ENCODE measurements at places on chromosomes 5 and 9.

DNA sequence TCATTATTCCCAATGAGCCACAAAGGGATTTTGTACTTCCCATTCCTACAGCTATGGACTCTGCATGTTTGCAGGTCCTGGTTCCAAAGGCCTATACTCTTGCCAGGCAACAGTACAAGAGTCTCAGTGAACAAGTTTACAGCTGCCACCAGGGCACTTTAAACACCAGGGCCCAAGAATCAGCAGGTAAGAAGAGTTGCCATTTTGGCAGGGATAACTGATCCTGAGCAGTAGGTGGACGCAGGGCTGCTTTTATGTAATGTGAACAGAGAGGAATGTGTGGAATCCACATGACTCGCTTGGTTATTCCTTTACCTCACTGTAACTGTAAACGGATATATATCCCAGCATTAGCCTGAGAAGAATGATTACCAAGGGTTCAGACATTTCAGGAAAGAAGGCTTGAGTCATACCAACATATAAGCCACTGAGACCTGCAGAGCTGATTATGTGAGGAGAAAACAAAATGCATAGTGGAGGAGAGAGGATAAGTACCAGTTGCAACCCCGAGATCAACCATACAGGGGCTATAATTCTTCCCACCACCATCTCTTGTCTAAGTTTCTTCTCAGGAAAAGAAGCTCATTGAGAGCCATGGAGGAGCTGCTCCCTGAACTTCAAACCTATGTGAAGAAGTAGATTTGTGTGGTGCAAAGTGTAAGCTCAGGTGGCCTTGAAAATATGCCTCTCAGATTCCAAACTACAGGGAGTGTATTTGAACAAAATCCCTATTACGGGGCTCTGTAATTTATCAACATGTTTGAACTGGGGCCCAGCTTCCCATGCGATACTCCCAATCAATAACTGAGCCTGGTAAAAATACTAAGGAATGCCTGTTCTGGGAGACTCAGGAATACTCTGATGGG, 24.6 kb downstream of the RAPGEF6 start:
- no peak for DNase-seq

DNA sequence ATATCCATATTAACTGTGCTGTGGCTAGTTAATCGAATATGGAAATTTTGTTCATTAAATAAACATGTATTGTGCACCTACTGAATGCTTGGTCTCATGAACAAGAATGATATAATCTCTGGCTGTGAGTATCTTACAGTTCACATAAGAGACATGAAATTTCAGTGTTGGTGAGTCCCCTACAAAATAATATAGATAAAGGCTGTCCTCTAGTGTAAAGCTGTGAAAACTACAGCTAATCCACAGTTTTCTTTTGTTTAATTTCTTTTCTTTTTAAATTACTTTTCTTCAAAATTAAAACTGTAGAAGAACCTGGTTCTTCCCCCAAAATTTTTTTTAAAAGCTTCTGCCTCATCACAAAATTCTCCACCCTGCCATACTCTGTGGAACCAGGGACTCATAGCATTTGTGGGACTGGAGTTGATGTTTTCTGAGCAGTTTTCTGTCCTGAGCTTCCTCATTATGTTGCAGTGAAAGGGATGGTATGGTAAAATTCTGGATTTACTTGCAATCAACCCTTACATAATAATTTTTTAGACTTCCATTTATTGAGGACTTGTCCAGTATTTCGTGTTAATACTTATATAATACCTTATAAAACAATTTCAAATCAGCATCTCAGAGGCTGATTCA, 135.0 kb downstream of the STK32A start:
- peak; percentile 34 for DNase-seq

DNA sequence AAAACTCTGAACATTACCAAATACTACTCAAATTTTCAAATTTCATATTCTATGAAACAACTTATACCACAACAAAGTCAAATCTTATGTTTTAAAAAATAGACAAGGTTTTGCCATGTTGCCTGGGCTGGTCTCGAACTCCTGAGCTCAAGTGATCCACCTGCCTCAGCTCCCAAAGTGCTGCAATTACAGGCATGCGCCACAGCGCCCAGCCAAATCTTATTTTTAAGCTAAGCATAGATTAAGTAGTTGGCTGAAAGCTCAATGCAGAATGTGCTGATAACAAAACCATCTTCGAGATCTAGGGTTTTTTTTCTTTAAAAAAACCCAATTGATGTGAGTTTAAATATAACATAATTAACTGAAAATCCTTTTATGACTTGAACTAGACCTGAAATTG, 6.4 kb downstream of the LMBRD2 start:
- no peak for DNase-seq

DNA sequence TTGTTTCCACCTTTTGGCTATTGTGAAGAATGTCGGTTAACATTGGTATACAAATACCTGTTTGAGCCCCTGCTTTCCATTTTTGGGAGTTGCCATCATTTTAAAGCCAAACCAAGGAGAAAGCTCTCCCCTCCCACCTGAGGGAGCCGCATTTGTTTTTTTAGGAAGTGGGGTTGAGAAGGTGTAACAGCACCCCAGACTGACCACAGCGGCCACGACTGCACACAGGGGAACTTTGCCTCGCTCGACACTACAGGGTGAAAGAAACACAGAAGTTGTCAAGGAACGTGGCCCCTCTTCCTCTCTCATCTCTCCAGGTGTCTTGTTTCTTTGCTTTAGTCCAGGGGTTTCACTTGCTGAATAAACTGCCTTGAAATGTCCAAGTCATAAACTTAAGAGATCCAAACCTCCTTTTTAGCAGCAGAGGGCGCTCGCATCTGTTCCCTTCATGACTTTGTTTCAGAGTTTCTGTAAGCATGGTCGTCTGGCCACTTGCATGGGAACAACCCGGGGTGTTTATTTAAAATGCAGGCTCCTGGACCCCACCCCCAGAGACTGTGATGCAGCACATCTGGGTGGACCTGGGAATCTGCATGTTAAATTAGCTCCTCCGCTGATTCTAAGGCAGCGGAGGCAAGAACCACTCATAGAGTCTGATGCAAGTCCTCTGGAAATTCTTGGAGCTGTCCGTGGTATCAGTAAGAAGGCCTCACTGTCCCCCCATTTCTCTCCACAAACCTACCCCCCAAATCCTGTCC, 2.1 kb upstream of the TTLL11 start:
- peak; percentile 27 for DNase-seq

- peak; percentile 92 for DNase-seq
Measured at GRCh38 chr9:131393622-131394463, at the start of gene PRRC2B. Gene PRRC2B (plus strand): TSS chr9:131394086. CDS start chr9:131430145, 36,059 bp downstream.

GRCh38 chr9:70987986-70988385, 133.4 kb downstream of the TRPM3 start:
- DNase-seq: no peak

GRCh38 chr9:16221822-16222547, 648.5 kb downstream of the BNC2 start:
- no peak for DNase-seq

DNA sequence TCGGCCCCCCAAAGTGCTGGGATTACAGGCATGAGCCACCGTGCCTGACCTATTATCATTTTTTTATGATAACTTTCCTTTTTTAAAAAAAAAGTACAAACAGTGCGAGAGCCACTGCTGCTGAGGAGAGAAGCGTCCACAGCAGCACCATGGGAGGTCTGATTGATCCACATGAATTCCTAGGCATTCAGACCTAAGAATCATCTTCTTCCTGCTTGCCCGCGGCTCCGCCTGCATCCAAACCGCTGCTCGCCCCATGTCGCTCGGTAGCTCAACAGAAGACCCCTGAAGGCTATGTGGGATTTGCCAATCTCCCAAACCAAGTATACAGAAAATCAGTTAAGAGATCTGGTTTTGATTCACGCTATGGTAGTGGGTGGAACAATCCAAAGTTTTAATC, 102.0 kb downstream of the GABBR2 start:
- no peak for DNase-seq

GRCh38 chr5:41425736-41426135, 84.7 kb downstream of the PLCXD3 start:
- DNase-seq: no peak

GRCh38 chr9:90308691-90309090, 333.9 kb downstream of the DIRAS2 start:
- no peak for DNase-seq

DNA sequence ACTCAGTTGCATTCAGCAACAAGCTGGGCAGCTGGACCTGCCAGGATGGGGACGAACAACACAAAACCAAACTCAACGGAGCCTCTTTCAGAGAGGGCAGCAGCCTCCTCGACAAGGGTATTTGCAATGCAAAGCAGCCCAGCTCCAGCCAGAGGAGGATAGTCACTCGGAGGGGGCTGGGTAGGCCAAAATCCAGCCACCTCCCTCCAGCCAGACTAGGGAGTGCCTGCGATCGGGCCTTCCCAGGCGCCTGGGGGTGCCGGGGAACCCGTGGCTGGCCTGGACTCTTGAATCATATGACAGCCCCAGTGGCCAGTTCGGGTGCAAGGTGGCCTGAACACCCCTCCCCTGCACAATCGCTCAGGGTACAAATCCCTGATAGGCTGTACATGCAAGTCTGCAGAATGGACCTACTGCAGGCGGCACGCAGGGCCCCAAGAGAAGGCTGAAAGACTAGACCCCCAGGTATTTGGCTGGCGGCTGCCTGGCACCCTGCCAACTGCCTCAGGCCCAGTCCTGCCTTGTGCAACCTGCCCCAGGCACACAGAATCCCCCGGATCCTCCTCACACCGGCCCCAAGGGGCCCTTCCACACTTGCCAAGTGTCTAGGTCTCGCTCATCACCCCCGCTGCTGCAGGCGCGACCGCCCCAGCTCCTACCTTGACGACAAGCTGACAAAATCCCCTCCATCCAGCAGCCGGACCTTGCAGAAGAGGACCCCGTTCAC, 1.3 kb downstream of the EEIG1 start:
- no peak for DNase-seq

DNA sequence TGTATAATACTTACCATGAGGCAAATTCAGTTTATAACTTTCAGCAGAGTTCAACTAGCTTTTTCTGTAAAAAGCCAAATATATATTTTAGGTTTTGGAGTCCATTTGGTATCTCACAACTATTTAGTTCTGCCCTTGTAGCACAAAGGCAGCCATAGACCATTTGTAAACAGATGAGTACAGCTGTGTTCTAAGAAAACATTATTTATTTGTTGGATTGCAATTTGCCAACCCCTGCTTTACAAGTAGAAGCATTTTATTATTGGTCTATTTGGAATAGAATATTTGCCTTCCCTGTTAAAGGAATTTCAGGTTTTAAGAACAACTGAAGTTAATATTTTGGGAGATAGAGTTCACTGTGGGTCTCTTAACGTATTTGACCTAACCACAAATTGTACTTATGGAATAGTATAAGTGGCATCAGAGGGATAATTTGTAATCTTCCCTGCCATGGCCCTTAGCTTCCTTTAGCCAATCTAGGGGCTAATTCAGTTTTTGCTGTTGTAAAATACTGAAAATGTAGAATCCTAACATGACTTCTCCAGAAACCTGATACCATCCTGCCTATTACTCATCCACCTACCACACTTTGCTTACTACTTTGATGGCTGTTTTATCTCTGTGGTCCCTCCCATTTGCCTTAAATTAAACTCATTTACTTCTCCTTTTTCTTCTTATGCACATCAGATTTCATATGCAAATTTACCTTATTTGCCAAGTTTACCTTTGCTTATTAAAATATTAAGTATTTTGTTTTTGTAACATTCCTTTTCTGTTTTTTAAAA, 109.2 kb downstream of the DMXL1 start:
- DNase-seq: no peak

GRCh38 chr5:136006164-136006563, 22.6 kb upstream of the TGFBI start:
- DNase-seq: no peak

DNA sequence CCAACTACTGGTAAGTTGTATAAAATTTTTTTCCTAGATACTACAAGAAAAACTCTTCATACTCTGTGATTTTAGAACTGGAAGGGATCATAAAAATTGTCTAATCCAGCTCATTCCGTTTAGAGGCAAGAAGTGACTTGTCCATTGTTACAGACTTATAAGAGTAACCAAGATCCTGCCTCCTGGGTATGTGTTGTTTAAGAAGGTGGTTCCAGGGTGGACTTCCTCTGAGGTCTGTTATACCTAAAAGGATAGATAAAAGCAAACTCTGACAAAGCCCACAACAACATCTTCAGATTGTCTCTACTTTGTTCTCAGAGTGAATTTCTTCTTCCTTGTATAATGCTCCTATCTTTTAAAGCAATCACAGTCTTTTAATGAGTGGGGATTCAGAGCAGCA, 24.2 kb downstream of the TGFBR1 start:
- no peak for DNase-seq

Data from NCI-H774 (cell line).